Femur (tissue), 1 donor: ENCODE measurements at places on chromosomes 3 and 15.

- DNase-seq: no peak
Measured at GRCh38 chr15:39435244-39435643, 145.6 kb upstream of the THBS1 start.

DNA sequence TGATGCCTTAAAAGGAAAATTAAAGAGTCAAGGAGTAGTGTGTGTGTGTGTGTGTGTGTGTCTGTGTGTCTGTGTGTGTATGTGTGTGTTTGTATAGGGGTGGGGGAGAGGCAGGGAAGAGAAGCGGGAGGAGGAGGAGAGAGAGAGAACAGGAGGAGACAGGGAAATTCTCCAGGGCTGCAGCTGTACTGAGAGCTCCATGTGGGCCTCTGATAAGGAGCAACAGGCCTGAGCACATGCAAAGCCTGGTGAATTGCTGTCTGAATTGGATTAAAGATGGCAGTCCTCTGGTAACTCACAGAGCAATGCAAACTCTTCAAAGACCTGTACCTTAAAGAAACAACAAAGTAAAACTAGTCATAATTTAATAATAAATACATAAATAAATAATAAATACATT lies 70.6 kb downstream of the SEMA6D start:
- no peak for DNase-seq

- no peak for DNase-seq
Measured at GRCh38 chr3:54659347-54659746, 268.5 kb downstream of the LRTM1 start.

- peak; percentile 62 for DNase-seq
Measured at GRCh38 chr15:64430000-64430735, 30.2 kb upstream of the ZNF609 start.

DNA sequence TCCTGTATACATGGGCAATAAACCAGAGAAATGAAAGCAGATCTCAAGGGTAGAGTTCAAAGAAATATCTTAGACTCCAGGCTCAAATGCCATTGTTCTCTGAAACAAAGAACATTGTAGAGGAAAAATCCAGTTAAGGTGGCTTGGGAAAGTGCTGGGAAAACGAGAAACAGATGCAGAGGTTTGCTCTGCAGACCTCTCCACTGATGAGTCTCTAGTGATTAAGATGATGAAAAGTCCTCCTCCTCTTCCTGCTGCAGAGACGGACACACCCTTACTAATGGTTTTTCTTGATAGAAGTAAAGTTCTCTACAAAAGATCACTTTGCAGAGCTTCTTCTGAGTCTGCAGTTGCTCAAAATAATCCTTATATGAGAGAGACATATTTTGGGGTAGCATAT lies 264.7 kb downstream of the GABRG3 start:
- no peak for DNase-seq

DNA sequence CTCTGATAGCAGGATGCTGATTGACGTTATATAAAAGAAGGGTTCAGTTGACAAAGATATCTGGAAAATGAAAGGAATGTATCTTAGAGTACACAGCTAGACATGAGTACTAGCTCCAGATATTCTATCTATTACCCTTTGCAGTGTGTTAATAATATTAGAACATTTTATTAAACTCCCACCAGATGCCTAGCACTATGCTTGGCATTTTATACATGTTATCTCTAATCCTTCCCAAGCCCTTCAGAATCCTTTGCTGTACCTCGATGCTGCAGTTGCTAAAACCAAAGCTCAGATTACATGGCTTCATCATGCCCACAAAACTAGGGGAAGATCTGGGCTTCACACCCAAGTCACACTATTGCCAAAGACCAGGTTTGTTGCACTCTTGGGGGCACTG lies 350.1 kb upstream of the AZI2 start:
- no peak for DNase-seq

DNA sequence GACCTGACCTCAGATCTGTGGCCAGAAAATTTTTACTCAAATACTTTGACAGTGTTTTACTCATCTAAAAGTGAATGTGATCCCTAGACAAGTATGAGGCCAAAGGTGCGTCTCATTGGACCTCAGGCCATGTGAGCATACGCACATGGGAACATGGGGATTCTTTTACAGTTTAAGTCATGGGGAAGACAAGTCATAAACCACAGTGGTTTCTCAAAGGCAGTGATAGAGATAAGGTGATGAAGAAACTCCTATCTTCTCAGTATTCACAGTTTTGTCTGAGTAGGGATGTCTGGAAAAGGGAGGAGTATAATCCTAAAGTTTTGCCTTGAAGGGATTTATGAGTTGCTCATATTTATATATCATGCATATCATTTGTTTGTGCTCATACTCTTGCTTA lies 173.8 kb downstream of the FNDC3B start:
- DNase-seq: no peak
